ENCODE measurements at places on chromosomes 2 and 18.

DNA sequence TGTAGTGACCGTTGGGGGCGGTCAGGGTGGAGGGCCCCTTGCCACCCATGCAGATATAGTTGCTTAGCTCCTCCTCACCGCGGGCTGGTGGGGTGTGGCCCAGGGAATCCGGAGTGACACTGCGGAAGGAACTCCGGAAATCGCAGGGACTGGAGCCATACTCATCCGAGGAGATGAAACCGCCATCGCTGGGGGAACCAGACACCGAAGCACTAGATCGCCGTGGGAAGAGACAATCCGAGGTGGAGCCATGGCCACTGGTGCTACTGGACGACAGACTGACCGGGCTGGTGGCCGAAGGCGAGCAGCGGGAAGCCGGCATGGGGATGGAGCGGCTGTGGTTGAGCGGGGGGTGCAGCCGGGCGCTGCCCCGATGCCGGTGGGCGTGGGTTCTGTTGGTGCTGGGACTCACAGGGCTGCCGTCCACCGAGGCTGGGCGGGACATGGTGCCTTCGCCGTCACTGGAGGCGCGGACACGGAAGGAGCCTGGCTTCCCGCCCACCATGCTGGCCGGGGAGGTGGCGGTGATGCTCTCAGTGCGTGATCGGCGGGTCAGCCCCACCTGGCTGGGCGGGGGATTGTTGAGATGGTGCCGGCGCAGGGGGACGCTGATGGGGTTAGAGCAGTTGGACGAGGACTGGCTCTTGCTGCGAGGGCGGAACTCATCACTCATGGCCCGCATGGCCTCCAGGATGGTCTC, 2.2 kb downstream of the IRS1 start:
- no peak for DNase-seq

- DNase-seq = peak; percentile 72
Observed at GRCh38 chr2:197159661-197160211, 150.8 kb downstream of the ANKRD44 start.

DNA sequence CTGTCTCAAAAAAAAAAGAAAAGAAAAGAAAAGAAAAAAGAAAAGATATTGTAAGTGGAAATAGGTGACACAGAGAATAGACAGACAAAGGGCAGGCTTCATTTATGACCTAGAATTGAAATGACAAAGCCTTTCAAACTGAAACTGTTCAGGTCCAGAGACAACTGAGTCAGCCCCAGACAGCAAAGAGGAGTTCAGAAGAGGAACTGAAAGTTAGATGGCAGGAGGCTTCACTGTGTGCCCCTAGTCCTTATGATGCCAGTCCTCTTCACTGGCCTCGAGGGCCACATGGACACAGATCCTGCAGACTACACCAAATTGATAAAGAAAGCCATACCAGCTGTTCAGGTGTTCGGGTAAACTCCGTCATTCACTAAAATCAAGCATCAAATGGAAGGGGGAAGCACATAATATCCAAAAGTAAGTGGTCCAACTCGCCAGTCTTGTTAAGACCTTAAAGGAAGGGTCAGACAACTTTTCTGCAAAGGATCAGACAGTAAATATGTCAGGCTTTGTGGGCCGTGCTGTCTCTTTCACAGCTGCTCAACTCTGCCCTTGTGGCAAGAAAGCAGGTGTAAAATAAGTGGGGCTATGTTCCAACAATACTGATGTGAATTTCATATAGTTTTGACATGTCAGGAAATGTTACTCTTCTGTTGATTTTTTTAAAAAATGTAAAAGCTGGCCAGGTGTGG, 231.9 kb upstream of the MGAT5 start:
- peak; percentile 32 for DNase-seq

GRCh38 chr2:28821295-28821958, 10.8 kb downstream of the SPDYA start:
- peak; percentile 82 for DNase-seq

DNA sequence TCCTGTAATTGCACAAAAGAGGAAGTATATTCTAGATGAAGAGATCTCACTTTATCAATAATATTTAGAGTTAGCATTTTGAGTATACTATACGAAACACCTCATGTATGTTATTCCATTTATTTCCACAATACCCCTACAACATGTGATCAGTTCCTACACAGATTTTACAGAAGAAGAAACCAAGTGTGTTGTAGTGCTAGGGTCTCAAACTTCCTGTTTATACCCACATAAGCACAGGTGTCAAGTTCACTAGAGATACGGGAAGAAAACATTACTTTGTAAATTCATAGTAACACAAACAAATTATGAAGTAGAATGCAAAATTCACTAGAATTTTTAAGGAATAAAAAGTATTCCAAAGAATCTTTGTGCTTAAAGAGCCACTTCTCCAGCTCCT, 46.4 kb downstream of the KCTD18 start:
- DNase-seq = no peak
